ENCODE measurements at places on chromosomes 7 and 10. TPM values are rescaled to one million over a fixed set of nuclear protein-coding genes. Genes with fewer than 3 reads are reported as not detected.

- H3K4me1 ChIP-seq, result no peaks in the 10 kb centered on the region
- no peaks in the 10 kb centered on the region for H3K27me3 ChIP-seq
- H3K36me3 ChIP-seq, result no peaks in the 10 kb centered on the region
- H3K4me3 ChIP-seq, result no peak overlapping the region
- no peak overlapping the region for H3K27ac ChIP-seq
- DNase-seq, result no peak
Measured at GRCh38 chr7:23357190-23358093, 58.3 kb downstream of the MALSU1 start.

- no peak for DNase-seq
- H3K27ac ChIP-seq, result no peak overlapping the region
- H3K4me1 ChIP-seq, result no peaks in the 10 kb centered on the region
- no peak overlapping the region for H3K4me3 ChIP-seq
- H3K36me3 ChIP-seq, result no peaks in the 10 kb centered on the region
Measured at GRCh38 chr10:69645296-69646184, 15.5 kb downstream of the FAM241B start.

MALRD1 gene
- total RNA-seq, result not detected

- no peak overlapping the region for H3K27ac ChIP-seq
- H3K27me3 ChIP-seq, result no peaks in the 10 kb centered on the region
- DNase-seq, result peak; percentile 43
- no peaks in the 10 kb centered on the region for H3K36me3 ChIP-seq
Measured at GRCh38 chr10:12507165-12507850, 158.0 kb downstream of the CAMK1D start.

- DNase-seq, result no peak
- H3K27me3 ChIP-seq, result no peaks in the 10 kb centered on the region
- no peaks in the 10 kb centered on the region for H3K36me3 ChIP-seq
- H3K4me1 ChIP-seq, result no peaks in the 10 kb centered on the region
Measured at GRCh38 chr7:33195264-33195663, 65.9 kb downstream of the BBS9 start.

DNA sequence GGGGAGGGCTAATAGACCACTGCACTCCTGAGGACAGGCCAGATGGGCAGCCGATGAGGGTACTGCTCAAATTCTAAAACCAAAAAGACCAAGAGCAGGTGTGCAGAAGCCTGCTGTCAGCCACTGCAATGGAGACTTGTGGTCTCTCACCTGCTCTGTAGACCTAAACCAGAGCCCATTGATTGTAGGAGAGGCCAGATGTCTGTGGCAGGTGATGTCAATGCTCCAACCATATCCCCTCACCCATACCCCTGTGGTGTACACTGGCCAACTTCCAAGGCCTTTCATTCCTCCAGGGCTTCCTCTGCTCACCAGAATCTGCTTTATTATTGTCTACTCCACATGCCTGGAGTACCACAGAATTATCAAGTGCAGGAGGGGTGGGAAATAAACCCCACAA, 116.9 kb upstream of the CHST15 start:
- H3K36me3 ChIP-seq, result no peaks in the 10 kb centered on the region
- no peaks in the 10 kb centered on the region for H3K4me1 ChIP-seq
- no peak overlapping the region for H3K4me3 ChIP-seq
- H3K27ac ChIP-seq, result no peak overlapping the region

DNA sequence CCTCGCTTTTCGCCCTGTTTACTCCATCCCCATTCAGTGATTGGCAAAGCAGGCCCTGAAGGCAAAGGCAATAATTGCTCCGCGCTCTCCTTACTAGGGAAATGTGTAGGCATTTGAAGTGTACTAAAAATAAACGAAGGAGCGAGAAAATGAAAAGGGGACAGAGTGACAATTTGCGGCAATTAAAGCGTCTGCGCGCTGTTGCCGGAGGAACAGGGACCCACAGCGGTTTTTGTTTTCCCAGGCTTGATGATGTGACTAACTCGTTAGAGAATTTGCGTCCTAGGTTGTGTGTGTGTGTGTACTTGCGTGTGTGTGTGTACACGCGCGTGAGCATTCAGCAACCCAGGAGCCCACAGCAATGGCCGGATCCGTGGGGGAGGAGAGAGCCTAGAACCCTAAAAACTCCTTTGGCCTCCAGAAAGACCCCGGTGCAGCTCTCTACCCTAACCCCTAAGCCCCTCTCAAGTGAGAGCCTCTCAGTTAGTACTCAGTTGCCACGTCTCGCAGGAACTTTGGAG, 7.8 kb upstream of the DLX6 start:
- no peaks in the 10 kb centered on the region for H3K4me1 ChIP-seq
- no peak overlapping the region for H3K4me3 ChIP-seq
- no peak for DNase-seq

- no peaks in the 10 kb centered on the region for H3K36me3 ChIP-seq
- peaks cover 17% of the 10 kb centered on the region for H3K4me1 ChIP-seq
- H3K27me3 ChIP-seq, result no peaks in the 10 kb centered on the region
- H3K4me3 ChIP-seq, result peak overlapping the region; percentile 92
- peak overlapping the region; percentile 99 for H3K27ac ChIP-seq
Measured at GRCh38 chr7:122143376-122143750, 686 bp downstream of the AASS start.

GRCh38 chr10:78828647-78829539, 239.9 kb upstream of the ZMIZ1 start:
- no peaks in the 10 kb centered on the region for H3K4me1 ChIP-seq
- H3K27ac ChIP-seq, result no peak overlapping the region
- no peak overlapping the region for H3K4me3 ChIP-seq
- H3K27me3 ChIP-seq, result no peaks in the 10 kb centered on the region
- H3K36me3 ChIP-seq, result no peaks in the 10 kb centered on the region
- DNase-seq, result no peak

GRCh38 chr10:13525663-13526062, 3.2 kb downstream of the BEND7 start:
- H3K4me3 ChIP-seq, result no peak overlapping the region
- no peaks in the 10 kb centered on the region for H3K27me3 ChIP-seq
- no peaks in the 10 kb centered on the region for H3K4me1 ChIP-seq
- H3K36me3 ChIP-seq, result peaks cover 2% of the 10 kb centered on the region

ZNF679 gene
- total RNA-seq, result not detected

DNA sequence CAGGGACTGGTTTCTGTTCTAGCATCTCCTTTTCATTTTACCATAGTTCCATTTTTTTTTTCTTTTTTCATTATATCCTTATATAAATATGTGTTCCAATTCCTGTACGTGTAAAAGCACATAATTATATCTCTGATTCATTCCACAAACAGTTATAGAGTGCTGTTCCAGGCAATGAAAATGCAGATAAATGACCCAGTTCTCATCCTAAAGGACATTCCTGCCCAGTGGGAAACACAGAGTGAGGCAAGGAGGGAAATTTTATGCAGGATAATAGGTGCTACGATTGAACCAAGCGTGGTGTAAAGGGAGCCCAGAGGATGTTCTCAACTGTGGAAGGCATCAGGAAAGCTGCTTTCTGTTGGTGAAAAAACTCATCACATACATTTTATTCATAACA, 408.1 kb downstream of the GATA3 start:
- H3K27ac ChIP-seq, result no peak overlapping the region
- no peaks in the 10 kb centered on the region for H3K4me1 ChIP-seq

SH2B2 gene
- 4.2 TPM for total RNA-seq

PRLHR gene
- total RNA-seq, result not detected

CABCOCO1 gene
- total RNA-seq, result not detected

DNA sequence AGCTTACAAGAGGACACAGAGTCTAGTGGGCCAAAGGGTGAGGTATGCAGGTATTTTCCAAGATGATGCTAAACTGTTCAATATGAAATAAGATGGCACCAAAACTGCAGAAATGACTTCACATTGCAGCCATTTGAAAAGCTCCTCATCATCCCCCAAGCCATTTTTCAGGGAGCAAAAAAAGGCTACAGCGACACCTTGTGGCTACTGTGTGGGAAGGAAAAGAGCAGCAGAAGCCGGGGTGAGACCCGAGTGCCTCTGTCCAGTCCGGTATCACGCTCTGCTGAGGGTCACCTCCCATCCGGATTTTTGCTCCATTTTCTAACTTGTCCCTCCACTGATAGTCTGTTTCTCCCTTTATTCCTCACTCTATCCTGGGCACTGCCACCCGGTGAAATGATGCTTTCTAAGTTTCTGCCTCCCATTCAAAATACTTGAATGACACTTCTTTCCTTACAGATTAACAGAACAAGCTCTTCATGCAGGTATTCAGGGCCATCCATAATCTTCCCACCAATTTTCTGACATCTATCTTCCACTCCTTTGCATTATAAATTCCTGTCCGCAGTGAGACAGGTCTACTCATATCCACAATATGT, 220.2 kb downstream of the DGKI start:
- H3K4me1 ChIP-seq, result no peaks in the 10 kb centered on the region
- no peaks in the 10 kb centered on the region for H3K36me3 ChIP-seq
- H3K27ac ChIP-seq, result no peak overlapping the region
- no peak overlapping the region for H3K4me3 ChIP-seq

LIPK gene
- total RNA-seq, result not detected

DNA sequence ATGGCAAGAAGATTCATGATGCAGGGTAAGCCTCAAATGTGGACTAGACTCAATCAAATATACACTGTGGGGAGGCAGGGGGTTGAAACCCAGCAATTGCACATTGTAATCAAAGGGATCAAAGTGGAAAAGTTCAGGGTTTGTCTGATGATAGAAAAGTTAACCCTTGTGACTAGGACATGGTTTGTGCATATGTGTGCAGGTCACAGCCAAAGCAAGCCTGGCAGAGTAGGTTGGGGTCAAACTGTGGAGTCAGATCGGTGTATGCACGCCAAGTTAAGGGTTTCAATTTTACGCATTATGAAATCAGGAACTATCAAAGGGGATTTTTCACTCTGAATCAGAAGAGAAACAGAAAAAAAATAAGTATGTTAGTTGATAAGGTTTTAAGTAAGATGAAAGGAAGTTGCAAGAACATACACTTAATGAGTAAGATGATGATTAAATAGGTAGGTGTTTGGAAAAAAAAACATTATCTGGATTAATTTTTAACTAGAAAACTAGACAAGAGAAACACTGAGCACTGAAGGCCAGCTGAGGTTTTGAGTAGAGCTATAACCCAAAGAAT, 188.3 kb downstream of the DGKB start:
- no peaks in the 10 kb centered on the region for H3K36me3 ChIP-seq
- H3K27me3 ChIP-seq, result no peaks in the 10 kb centered on the region
- H3K4me3 ChIP-seq, result no peak overlapping the region
- no peak overlapping the region for H3K27ac ChIP-seq
- no peaks in the 10 kb centered on the region for H3K4me1 ChIP-seq

TAX1BP1 gene
- 32.6 TPM for total RNA-seq

ZNHIT1 gene
- 87.9 TPM for total RNA-seq

ANKRD30A gene
- total RNA-seq, result not detected

- H3K4me1 ChIP-seq, result no peaks in the 10 kb centered on the region
- H3K36me3 ChIP-seq, result no peaks in the 10 kb centered on the region
- no peak overlapping the region for H3K4me3 ChIP-seq
- DNase-seq, result no peak
- H3K27me3 ChIP-seq, result no peaks in the 10 kb centered on the region
Measured at GRCh38 chr10:20647756-20648155, 249.4 kb downstream of the NEBL start.

- H3K4me3 ChIP-seq, result no peak overlapping the region
- H3K27me3 ChIP-seq, result no peaks in the 10 kb centered on the region
- no peak for DNase-seq
- H3K4me1 ChIP-seq, result no peaks in the 10 kb centered on the region
Measured at GRCh38 chr10:44950326-44951225, 9.0 kb upstream of the RASSF4 start.

TMEM270 gene
- not detected for total RNA-seq

DNA sequence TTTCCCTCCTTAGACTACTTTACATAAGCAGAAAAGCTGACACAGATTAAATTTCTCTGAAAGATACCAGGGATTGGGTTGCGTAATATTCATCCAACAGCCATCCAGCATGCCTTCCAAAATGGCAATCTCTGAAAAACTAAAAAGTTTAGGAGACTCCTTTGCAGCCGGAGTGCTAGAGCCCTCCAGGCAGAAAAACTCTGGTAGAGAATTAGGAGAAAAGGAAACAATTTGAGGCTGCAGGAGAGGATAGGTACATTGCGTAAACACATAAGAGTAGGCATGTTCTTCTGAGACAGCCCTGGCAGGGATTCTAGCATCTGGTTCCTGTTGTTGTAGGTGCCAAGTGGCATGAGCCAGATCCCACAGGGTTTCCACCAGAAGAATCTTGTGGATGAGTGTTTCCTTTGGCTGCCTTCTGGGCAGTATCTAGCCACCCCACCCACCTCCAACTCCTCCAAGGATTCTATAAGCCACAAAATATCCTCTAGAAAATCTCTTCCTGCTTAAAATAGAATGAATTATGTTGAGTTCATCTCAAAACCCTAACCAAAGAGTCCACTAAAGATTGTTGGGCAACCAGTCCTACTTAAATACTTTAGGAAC, 402.4 kb downstream of the HGF start:
- no peaks in the 10 kb centered on the region for H3K27me3 ChIP-seq
- no peaks in the 10 kb centered on the region for H3K4me1 ChIP-seq
- no peak for DNase-seq

DNA sequence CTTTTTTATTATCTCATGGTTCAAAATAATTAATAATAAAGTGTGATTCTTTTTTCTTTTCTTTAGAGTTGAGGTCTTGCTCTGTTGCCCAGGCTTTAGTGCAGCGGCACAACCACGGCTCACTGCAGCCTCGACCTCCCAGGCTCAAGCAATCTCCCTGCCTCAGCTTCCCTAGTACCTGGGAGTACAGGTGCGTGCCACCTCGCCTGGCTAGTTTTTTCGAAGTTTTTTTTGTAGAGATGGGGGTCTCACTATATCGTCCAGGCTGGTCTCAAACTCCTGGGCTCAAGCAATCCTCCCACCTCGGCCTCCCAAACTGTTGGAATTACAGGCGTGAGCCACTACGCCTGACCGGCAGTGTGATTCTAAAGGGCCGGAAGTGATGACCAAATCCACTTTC, 28.0 kb upstream of the MSRB2 start:
- no peaks in the 10 kb centered on the region for H3K36me3 ChIP-seq
- H3K27ac ChIP-seq, result peak overlapping the region; percentile 28
- H3K4me1 ChIP-seq, result peaks cover 5% of the 10 kb centered on the region
- no peaks in the 10 kb centered on the region for H3K27me3 ChIP-seq

EPO gene
- not detected for total RNA-seq

DNA sequence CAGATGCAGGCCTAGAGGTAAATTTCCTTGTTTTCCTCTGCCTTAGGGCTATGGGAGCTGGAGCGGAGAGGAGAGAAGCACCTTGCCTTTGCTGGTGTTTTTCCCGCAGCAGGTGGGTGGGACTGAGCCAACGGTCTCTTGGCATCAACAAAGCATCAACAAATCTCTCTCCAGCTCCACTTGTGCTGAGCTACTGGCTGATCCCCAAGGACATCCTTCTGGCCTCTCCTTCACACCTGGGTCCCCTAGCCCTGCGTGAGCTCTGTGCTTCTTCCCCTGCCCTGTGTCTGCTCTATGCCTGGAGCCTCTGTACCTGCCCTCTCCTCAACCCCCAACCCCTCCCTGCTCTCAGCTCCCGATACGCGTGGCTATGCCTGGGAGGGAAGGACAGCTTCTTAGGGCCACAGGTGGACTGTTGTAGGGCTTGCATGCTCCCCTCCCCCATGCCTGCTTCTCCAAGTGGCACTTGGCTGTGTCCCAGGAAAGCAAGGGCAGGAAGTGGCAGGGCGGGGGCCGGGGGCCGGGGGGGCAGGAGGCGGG, 3.2 kb upstream of the CLDN4 start:
- no peak for DNase-seq
- H3K27ac ChIP-seq, result no peak overlapping the region
- no peaks in the 10 kb centered on the region for H3K36me3 ChIP-seq
- no peaks in the 10 kb centered on the region for H3K27me3 ChIP-seq

TAS2R41 gene
- total RNA-seq, result not detected

- no peaks in the 10 kb centered on the region for H3K36me3 ChIP-seq
- H3K27me3 ChIP-seq, result no peaks in the 10 kb centered on the region
- no peaks in the 10 kb centered on the region for H3K4me1 ChIP-seq
- H3K4me3 ChIP-seq, result no peak overlapping the region
- no peak overlapping the region for H3K27ac ChIP-seq
- DNase-seq, result no peak
Measured at GRCh38 chr10:111360260-111360925, 283.6 kb downstream of the ADRA2A start.

Data from ascending aorta (tissue), 2 donors.